ENCODE measurements at places on chromosomes 7 and 10.

GRCh38 chr7:66558660-66559465 lies 69.8 kb upstream of the KCTD7 start:
- no peak for DNase-seq
- no peaks in the 10 kb centered on the region for H3K27me3 ChIP-seq
- peaks cover 3% of the 10 kb centered on the region for H3K4me1 ChIP-seq
- H3K36me3 ChIP-seq: peaks cover 40% of the 10 kb centered on the region
- no peak overlapping the region for H3K4me3 ChIP-seq

- H3K36me3 ChIP-seq: peaks cover 48% of the 10 kb centered on the region
- peak overlapping the region; percentile 92 for H3K27ac ChIP-seq
- H3K4me1 ChIP-seq: peaks cover 39% of the 10 kb centered on the region
- peak overlapping the region; percentile 98 for H3K4me3 ChIP-seq
These were observed 1.4 kb downstream of the ERLIN1 start for GRCh38 chr10:100184426-100184825.

DNA sequence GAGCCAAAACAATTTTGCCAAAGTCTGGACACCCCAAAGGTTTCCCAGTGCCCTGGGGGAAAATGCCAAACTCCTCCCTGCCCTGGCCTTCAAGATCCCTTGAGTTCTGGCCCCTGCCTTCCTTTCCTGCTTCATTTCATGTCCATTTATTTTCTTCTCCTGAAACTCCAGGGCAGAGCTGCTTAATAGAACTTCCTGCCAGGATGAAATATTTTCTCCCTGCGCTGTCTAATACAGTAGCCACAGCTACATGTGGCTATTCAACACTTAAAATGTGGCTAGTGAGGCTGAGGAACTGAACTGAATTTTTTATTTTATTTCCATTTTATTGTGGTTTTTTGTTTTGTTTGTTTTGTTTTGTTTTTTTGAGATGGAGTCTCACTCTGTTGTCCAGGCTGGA lies 49.6 kb downstream of the COL13A1 start:
- H3K27me3 ChIP-seq: peaks cover 16% of the 10 kb centered on the region
- H3K4me3 ChIP-seq: no peak overlapping the region
- H3K4me1 ChIP-seq: no peaks in the 10 kb centered on the region

DNA sequence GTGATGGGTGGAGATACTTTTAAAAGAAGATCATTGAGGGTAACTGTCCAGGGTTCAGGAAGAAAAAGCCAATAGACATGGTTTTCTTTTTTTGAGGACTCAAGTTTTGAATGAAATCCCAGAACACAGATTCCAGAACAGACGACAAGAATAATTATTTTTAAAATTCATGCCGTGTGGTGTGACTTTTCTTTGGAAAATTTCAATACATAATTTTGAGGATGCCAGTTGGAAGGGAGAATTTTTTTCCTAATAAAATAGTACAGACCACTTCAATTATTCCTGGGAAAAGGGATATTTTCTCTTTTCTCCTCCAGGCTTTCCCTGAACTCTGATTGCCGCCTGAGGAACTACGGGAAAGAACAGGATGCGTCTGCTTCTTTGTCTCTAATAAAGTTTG lies 951.4 kb downstream of the KCNMA1 start:
- no peaks in the 10 kb centered on the region for H3K27me3 ChIP-seq
- H3K27ac ChIP-seq: no peak overlapping the region
- DNase-seq: no peak
- no peaks in the 10 kb centered on the region for H3K4me1 ChIP-seq
- H3K36me3 ChIP-seq: no peaks in the 10 kb centered on the region

- H3K36me3 ChIP-seq: no peaks in the 10 kb centered on the region
- no peak for DNase-seq
- H3K4me3 ChIP-seq: no peak overlapping the region
- no peaks in the 10 kb centered on the region for H3K4me1 ChIP-seq
These were observed 32.0 kb upstream of the CXCL12 start for GRCh38 chr10:44416936-44417335.

DNA sequence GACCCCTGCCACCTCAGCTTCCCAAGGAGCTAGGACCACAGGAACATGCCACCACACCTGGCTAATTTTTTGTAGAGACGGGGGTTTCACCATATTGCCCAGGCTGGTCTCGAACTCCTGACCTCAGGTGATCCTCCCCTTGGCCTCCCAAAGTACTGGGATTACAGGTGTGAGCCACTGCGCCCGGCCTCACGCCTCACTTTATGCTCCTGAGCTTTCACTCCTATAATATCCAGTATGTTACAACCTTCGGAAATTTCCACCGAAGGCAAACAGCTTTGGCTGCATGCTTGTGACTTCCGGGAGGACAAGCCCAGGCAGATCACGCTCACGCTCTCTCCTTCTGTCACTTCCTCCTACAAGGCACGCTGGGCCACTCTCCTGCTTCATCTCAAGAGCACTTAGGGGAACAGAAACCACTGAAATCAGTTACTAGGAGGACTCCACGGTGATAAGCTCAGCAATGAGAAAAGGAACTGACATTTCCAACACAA lies 4.4 kb upstream of the MAD1L1 start:
- peaks cover 61% of the 10 kb centered on the region for H3K4me1 ChIP-seq
- peak; percentile 51 for DNase-seq
- H3K4me3 ChIP-seq: peak overlapping the region; percentile 75
- H3K27me3 ChIP-seq: no peaks in the 10 kb centered on the region
- peaks cover 43% of the 10 kb centered on the region for H3K36me3 ChIP-seq
- H3K27ac ChIP-seq: peak overlapping the region; percentile 99

DNA sequence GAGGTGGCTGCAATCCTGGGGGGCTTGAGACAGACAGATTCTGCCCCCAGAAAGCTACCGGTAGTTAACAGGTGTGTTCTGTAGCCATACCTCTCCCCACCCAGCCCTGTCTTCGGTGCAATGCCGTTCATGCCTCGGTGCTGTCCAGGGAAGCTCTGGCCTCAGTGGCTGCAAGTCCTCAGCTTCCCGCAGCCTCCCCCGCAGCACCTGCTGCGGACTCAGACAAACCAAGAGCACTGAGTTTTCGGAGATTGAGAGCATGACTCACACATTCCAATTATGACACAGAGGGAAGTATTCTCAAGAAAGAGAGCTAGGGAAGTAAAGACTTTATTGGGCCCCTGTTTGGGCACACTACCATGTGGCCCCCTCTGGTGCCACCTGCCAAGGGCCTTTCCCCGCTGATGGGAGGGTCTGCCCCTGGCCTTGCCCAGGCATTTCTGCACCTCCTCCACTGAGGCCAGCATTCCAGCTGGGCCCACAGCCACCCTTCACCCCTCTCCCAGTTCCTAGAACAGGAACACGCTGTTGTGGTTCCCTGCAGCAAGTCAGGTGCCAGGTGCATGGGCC lies 30.2 kb upstream of the EZH2 start:
- H3K27ac ChIP-seq: peak overlapping the region; percentile 75
- no peaks in the 10 kb centered on the region for H3K36me3 ChIP-seq
- H3K27me3 ChIP-seq: no peaks in the 10 kb centered on the region
- DNase-seq: no peak
- H3K4me1 ChIP-seq: peaks cover 42% of the 10 kb centered on the region
